Fibroblast of skin of left biceps (primary cell): ENCODE measurements at places on chromosomes 3 and 15.
A peak's percentile ranks its signal among the peaks of the same experiment; 100 is the strongest.

GRCh38 chr15:83158393-83158792 lies 49.2 kb downstream of the HDGFL3 start:
- DNase-seq = peak; percentile 14

- DNase-seq = no peak
These were observed 178.7 kb upstream of the MCTP2 start for GRCh38 chr15:94052711-94053110.

DNA sequence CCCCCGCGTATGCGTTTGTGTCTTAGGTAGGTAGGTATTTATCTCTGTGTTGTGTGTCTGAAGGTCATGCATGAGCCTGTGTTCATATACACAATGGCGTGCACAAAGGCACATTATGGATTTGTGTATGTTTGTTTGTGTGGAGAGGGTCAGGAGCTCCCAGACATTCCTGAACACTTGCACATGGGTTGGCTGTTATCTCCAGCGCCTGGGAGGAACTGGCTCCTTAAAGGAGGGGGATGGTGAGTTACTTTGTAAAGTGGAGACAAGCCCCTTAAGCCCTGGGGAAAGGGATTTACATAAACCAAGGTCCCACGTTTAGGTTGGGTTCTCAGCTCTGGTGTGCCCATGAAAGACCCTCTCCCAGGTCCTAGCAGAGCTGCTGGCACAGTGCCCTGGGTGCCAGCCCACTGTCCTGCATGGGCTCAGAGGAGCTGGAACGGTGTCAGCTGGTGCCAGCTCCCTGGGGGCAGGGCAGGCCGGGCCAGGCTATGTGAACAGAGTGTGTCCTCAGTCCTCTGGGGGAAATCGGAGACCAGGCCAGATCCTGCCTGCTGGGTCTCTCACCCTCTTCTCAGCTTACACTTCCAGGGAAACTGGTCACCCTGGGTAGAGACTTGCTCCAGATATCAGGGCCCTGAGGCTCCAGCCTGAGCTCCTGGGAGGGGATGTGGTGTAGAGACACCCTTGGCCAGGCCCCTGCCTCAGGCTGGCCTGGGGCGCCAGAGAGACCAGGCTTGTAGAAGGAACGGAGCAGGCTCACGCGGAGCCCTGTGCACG lies 25.1 kb downstream of the SNX33 start:
- peak; percentile 58 for DNase-seq

GRCh38 chr3:159674583-159674982 lies 314.1 kb upstream of the IL12A start:
- no peak for DNase-seq

- no peak for DNase-seq
These were observed 17.7 kb upstream of the GK5 start for GRCh38 chr3:142243134-142243533.

GRCh38 chr3:160180581-160181216 lies 44.5 kb upstream of the C3orf80 start:
- DNase-seq = peak; percentile 55

DNA sequence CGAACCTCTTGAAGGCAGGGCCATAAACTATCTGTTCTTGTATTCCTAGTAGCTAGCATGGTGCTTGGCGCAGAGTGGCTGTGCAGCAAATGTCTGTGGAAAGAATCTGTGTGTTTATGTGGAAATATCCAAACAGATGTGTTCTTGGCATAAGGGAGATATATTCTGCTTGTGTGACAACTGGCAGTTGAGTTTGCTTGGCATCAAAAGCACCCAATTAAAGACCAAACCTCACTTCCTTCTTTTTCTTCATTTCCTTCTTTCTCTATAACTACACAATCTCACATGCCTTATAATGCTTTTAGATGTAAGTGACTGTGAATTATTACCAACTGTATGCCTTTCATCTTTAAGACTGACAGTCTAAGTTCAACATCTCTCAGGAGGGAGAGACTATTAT lies 296.5 kb downstream of the SLC9A9 start:
- DNase-seq = no peak
